ENCODE measurements at places on chromosomes 6 and 20.
A peak's percentile ranks its signal among the peaks of the same experiment; 100 is the strongest.

DNA sequence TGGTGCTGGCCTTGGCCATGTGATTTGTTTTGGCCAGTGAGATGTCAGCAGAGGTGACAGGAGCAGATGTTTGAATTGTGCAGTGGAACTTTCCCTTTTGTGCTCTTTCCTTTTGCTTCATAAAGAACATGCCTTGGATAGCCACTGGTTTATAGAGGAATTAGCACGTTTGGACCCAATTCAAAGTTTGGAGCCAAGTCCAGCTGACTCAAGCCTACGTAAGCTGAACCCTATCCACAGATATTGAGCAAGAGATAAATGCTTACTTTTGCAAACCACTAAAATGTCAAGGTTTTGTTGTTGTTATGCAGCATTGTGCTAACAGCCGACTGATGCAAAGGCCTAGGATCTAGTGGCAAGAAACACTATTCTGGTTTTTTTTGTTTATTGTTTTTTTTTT is 230.9 kb upstream of the CITED2 start:
- DNase-seq, result no peak

- DNase-seq, result no peak
Observed at GRCh38 chr6:153588330-153588729, 450.7 kb upstream of the OPRM1 start.

GRCh38 chr6:145087034-145087433 is 648.3 kb downstream of the EPM2A start:
- no peak for DNase-seq

- DNase-seq, result no peak
Observed at GRCh38 chr20:63565699-63566335, 8.2 kb downstream of the HELZ2 start.

DNA sequence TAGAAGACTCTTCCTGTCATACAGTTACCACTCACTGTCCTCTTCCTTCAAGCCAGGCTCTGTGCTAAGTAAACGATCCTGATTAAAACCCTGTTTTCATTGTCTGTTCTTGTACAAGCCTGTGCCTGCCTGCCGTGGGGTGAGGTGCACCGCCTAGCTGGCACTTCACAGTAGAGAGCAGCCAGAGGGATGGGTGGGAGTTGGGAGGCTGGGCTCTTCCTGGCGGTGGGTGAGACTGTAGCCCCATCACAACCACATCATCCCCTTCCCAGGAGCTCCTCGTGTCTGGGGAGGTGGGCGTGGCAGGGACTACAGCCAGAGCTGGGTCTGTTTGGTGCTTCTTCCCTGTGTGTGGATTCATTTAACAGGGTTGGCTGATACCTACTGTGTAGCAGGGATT is 382.0 kb downstream of the TAF4 start:
- DNase-seq, result no peak

DNA sequence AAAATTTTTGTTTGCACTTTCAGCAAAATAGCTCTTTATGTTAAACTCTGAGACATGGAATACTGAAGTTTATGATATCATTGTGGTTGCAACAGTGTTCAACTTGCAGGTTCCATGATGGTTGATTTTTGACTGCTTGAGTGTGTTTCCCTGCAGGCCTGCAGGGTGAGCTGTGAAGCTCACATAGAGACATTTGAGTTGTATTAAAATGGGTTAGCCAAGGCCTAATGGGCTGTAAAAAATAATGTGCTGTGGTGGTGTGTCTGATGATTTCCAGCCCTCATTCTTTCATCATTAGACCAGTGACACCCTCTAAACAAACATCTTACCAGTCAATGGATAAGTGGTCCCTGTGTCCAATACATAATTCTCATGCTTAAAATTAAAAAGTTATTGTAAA is 321.4 kb downstream of the FARS2 start:
- DNase-seq, result no peak

DNA sequence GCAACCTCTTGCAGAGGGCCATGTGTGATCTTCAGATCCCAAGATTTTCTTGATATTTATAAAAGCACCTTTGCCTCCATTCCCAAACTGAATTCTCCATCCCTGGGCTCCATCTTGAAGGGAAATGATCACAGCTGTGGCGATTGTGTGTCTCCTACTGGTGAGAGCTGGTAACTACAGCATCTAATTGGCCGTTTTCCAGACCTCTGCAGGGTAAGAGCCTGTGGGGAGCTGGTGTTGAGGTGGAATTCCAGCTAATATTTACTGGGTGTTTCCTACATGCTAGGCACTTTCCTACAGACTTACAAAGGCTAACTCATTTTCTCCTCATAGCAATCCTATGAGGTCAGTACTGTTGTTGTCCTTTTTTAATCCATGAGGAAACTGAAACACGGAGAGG is 59.2 kb upstream of the FNDC1 start:
- DNase-seq, result peak; percentile 50

DNA sequence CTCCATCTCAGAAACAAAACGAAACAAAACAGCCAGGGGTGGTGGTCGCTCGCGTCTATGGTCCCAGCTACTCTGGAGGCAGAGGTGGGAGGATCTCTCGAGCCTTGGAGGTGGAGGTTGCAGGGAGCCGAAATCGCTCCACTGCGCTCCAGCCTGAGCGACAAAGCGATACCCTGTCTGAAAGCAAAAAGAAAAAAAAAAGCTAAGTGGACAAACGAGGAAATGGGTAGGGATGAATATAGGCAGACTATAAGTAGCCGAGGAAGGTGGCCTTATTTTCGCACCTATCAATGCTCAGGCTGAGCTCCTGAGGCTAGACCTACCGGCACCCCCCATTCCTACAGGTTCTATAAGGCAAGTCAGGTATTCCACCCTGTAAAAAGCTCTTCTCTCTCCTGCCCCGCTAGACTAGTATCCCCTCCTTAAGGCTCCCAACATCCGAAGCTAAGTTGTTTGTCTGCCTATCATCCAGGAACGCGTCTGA is 650 bp upstream of the CASP8AP2 start:
- no peak for DNase-seq

DNA sequence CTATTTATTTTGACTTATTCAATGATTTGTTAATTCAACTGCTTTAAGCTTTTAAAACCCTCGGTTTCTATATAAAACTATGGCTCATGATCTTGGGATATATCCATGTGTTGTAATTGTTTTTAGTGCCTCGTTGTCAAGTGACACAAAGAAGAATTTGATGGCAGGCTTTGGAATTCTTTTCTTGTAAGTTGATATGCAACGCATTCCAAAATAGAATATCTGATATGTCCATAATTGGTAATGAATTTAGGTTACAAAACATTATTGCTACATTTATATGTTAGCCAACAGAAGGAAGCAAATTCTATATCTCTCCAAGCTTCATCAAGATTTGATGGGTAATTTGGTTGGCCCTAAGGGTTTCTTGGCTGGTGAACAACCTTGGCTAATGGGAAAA is 220.4 kb upstream of the RIMS1 start:
- DNase-seq, result no peak

- DNase-seq, result no peak
Observed at GRCh38 chr6:116278854-116279231, 887 bp downstream of the TSPYL1 start.

- no peak for DNase-seq
Observed at GRCh38 chr6:28002161-28002560, 45.1 kb downstream of the OR2B6 start.

DNA sequence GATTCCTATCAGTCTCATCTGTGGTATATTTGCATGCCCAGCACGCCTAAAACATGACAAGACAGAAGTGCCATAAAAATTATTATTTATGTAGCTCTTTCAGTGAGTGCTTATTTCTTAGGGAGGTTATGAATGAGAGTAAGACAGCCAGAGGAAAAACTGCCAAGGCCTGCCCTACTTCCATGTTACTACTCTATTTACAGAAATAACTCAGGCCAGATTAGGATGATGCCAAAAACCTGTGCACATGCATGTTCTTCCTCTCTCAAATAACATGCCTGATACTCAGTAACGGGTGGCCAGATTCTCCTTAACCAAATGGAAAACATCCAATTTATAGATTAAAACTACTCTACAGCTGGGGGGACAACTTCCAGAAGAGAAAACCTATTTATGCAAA is 45.7 kb downstream of the ILRUN start:
- no peak for DNase-seq

DNA sequence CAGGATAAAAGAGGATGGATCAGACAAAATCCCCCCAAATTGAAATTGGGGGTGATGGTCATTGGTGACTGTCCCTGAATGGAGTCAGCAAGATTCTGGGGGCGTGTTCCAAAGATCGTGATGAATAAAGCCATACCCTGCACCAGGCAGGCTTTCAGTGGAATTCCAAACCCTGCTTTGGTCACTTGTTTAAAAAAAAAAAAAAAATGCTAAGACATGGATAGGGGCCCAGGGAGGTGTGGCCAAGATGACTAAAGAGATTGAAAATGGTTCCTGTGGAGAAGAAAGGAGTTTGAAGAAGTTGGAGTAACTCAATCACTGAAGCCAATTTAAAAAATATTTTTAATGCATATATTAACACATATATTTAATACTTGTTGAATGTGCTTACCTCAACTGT is 161.4 kb upstream of the KCNG1 start:
- DNase-seq, result no peak

GRCh38 chr20:44020406-44021148 is 105.9 kb downstream of the TOX2 start:
- no peak for DNase-seq

Data from naive thymus-derived CD8-positive, alpha-beta T cell (primary cell).